ENCODE measurements at places on chromosomes 12 and 14.
A peak's percentile ranks its signal among the peaks of the same experiment; 100 is the strongest.

GRCh38 chr14:76126076-76126475, 25.6 kb upstream of the GPATCH2L start:
- DNase-seq = no peak

- no peak for DNase-seq
Observed at GRCh38 chr12:69254046-69254445, 14.7 kb downstream of the CPSF6 start.

DNA sequence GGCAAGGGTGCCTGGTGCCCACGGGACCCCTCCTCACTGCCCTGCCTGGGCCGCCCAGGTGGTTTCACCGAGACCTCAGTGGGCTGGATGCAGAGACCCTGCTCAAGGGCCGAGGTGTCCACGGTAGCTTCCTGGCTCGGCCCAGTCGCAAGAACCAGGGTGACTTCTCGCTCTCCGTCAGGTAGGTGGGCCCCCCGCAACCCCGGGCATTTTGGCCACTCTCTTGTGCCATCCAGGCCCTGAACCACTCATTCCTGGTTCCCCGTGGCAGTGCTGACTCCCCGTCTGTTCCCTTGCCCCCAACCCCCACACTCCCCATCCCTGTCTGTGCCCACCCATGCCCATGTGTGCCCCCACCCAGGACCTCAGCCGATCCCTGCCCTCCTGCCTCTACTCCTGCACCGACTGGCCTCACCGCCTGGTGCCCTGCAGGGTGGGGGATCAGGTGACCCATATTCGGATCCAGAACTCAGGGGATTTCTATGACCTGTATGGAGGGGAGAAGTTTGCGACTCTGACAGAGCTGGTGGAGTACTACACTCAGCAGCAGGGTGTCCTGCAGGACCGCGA, 480 bp downstream of the PTPN6 start:
- no peak for DNase-seq

DNA sequence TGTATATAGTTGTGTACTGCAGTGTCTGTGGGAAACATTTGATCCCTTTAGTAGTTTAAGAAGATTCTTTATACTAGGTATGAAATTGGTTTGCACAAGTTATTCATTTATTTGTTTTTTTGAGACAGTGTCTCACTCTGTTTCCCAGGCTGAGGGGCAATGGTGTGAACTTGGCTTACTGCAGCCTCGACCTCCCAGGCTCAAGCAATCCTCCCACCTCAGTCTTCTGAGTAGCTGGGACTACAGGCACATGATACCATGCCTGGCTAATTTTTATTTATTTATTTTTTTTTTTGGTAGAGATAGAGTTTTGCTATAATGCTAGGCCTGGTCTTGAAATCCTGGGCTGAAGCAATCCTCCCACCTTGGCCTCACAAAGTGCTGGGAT, 209.4 kb downstream of the RASSF9 start:
- no peak for DNase-seq

- DNase-seq = no peak
Observed at GRCh38 chr14:77475432-77476115, 17.7 kb downstream of the AHSA1 start.

- no peak for DNase-seq
Observed at GRCh38 chr12:33818313-33818712, 204.0 kb upstream of the ALG10 start.

- no peak for DNase-seq
Observed at GRCh38 chr12:91182636-91183455, at the start of gene DCN. DCN (minus strand) TSS chr12:91182817; CDS start chr12:91178552, 4,265 bp downstream.

DNA sequence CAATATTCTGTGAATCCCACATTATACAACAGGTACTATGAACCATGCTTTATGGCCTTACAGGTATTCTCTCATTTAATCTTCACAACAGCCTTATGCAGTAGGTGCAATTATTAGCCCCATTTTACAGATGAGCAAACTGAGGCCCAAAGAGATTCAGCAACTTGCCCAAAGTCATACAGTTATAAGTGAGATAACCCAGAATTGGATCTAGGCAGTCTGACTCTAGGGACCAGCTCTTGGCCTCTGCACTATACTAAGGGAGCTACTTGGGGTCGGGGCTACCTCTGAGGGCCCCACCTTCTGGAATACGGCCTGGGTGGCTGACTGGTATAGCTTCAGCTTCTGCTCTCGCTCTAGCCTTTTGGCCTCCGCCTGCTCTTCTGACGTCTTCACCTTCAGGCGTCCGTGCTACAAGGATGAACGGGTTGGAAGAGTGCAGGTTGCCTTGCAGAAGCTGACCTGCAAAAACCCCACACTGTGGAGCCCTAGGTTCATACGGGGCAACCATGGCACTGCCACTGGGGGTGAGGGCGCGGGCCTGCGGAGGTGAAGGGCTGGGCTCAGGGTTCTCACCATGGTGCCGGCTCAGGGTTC, 762 bp downstream of the RABGGTA start:
- DNase-seq = no peak

DNA sequence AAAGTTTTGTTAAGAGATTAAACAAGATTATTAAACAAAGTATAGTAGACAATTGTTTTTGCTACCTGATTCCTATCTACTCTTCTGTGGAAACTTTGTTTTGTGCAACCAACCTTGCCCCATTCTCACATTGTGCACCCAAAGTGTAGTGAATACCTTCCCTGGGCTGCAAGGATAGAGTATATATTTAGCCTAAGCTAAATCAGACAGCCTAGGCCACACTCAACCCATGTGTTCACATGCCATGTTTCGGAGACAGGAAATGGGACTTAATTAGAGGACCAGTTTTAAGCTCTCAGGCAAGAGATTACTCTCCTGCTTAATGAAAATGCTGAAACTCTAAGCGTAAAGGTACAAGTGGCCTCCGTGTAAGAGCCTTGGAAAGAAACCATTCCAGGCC, 734.9 kb upstream of the USP15 start:
- no peak for DNase-seq

DNA sequence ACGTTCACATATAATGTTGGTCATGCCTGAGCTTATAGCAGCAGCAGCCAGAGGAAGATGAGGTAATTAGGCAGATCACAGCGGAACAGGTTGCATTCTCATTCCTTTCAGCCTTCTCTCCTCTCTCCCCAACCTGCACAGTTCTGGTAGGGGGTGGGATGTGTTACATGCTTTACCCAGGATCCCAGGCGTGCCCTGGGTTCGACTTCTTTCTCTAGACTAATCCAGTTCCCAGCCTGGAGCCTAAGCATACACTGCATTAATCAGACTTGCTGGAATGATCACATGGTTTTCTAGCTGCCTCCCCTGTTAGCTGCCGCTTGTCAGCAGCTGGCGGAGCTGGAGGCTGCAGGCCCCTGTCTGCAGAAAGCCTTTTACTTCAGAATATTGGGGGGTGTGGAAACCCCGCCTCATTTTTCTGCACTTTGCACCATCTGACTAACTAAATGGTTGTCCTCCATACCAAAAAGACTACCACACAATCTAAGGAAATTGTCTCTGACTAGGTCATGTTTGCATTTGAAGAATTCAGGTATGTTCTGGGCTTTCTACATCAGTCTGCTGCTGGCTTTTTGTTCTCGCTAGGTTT, 46.0 kb upstream of the EVL start:
- DNase-seq = no peak

DNA sequence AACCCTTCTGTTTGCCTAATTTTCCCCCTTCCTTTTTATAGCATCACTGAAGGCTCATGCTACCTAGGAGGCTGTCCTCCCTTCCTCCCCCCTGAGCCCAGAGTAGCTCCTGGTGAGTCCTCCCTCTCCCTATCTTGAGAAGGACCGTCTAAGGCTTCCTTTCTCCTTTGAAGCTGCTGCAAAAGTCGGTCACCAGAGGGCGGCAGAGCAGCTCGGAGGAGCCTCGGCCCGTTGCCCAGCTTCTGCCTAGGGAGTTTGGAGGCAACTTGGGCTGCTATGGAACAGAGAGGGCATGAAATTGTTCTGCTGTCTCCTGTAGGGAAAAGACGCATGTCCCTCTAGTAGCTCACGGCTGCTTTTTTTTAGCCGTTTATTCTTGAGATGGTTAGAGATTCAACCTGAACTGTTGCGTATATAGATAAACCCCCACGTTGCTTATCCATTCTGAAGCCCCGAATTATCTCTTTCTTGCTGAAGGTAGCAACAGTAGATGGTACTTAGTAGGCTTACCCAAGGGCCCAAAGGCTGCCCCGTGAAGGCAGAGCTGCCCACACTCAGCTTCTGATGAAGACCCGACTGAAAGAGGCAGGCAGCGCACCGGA, 5.7 kb downstream of the WNT5B start:
- peak; percentile 26 for DNase-seq

GRCh38 chr12:127628645-127629044, 638.3 kb upstream of the TMEM132C start:
- DNase-seq = no peak

GRCh38 chr12:5582018-5582417, 150.1 kb downstream of the NTF3 start:
- no peak for DNase-seq

- no peak for DNase-seq
Observed at GRCh38 chr14:104598910-104599273, 5.7 kb downstream of the TMEM179 start.

- no peak for DNase-seq
Observed at GRCh38 chr12:11085419-11085818, 6.7 kb downstream of the TAS2R43 start.

GRCh38 chr12:42143452-42144157, 1.1 kb downstream of the GXYLT1 start:
- DNase-seq = no peak

- no peak for DNase-seq
Observed at GRCh38 chr12:113157218-113157859, 7.8 kb downstream of the CFAP73 start.

- DNase-seq = no peak
Observed at GRCh38 chr12:62933602-62934238, 1.2 kb downstream of the PPM1H start.

DNA sequence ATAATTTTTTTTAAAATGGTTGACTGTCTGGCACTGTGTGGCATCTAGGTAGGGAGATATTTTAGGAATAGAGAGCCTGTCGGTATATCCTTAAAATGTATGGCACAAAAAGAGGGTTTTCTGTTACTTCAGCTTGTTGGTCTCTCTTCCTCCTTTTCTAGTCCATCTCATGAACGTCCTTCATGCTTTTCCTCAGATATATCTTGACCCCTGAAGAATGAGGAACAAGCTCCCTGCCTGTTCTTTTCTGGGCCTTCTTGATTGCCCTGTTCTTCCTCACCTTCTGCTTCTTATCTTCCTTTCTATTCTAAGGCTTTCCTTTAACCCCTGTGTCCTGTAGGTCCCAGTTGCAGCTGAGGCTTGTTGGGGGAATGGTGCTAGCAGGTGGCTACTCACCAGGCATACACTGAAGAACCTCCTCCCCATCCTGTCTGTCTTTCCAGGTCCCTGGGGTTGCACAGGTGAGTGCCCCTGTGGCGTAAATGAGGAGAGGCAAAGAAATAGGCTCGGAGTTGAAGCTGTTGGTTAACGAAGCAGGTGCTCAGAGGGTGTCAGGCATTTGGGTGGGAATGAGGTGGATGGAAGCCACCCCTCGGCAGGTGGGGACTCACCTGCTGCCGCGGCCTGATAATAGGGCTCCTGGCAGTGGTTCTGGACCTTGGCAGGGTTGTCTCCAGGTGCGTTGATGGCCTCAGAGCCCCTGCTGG, 7.2 kb upstream of the C1R start:
- no peak for DNase-seq

DNA sequence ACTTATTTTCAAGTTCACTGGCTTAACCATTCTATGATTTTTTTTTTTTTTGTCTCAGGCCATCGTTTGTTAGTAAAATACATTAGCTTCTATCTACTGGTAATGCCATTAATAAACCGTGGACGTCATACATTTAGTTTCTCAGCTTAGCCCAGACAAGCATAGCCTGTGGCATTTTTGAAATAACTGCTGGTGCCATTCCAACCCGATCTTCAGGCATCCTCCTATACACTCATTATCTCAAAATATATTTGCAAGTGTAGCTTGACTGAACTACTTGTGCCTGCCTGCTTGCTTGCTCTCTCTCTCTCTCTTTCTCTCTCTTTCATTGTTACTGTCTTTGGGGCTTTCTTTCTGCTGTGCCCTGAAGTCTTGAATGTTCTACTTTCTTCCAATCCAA, 12.7 kb upstream of the MBIP start:
- no peak for DNase-seq

GRCh38 chr14:82075566-82075965, 541.9 kb upstream of the SEL1L start:
- no peak for DNase-seq

- no peak for DNase-seq
Observed at GRCh38 chr14:65210118-65210821, 108.0 kb upstream of the MAX start.

- DNase-seq = no peak
Observed at GRCh38 chr12:75917715-75918114, 113.9 kb downstream of the PHLDA1 start.

DNA sequence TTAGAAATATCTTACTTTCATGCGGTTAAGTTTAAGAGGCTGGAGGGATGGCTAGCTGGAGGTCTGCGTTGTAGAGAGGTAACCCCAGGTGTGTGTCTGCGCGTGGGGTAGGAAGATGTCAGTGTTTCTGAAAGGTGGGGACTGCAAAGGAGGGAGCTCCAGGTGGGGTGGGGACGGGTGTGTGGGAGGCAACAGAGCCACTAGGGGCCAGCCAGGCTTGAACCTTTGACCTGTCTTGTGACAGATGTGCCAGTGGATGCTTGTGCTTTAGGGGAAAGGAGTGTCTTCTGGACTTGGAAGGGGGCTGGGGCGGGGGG, 841 bp downstream of the GLI1 start:
- no peak for DNase-seq

GRCh38 chr12:124833693-124834122, 30.0 kb downstream of the SCARB1 start:
- DNase-seq = no peak

GRCh38 chr14:99995700-99996356, 69.4 kb upstream of the EVL start:
- DNase-seq = peak; percentile 35

DNA sequence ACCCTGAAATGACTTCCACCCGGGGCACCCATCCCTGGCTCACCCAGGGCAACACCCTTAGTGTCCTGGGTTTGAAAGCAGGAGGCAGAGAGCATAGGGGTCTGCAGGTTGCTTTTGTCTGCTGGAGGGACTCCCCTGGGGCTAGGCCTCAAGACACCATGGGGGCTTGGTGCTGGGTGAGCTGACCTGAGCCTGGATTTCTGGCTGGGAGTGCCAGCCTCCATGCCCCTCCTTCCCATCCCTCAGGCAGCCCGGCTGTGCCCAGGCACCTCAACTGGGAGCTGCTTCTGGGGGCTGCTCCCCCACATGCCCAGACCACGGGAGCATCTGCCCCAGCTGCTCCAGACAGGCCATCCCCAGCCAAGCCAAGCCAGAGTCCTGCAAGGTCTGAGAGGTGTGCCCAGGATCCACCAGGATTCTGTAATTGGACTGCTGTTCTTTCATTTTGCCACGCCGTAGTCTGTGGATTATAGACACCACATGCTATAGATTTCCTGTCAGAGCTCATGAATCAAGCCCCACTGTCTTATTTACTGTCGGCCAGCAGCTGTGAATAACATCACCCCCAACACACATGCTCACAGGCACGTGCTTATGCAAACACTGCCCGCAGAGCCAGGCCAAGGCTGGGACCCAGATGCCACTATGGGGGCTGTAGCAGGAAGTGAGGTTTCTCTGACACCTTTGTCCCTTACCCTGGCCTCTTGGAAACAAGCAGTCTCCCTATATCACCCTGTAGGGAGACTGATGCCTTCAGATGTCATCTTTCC, 29.4 kb upstream of the ESRRB start:
- DNase-seq = no peak
